Occipital lobe (tissue), 3 donors: ENCODE measurements at places on chromosomes 12 and 14. TPM values are rescaled to one million over a fixed set of nuclear protein-coding genes. Genes with fewer than 3 reads are reported as not detected.

Gene COCH
- total RNA-seq = 39.1 TPM

Gene CMA1
- total RNA-seq = not detected

Gene KCNA5
- total RNA-seq = 1.7 TPM

Gene SYT1
- 166 TPM for total RNA-seq

Gene ANAPC5
- total RNA-seq = 169 TPM

Gene PKP2
- total RNA-seq = 4.7 TPM

Gene TMEM121
- total RNA-seq = 23.1 TPM

Gene SIX6
- total RNA-seq = not detected

Gene ZBTB25
- total RNA-seq = 17.2 TPM

Gene CHST11
- 29.0 TPM for total RNA-seq

Gene RNASE4
- total RNA-seq = 2.2 TPM

Gene DYNLL1
- total RNA-seq = 252 TPM

Gene TAS2R50
- 12.6 TPM for total RNA-seq

Gene MMP19
- not detected for total RNA-seq

Gene FSCB
- total RNA-seq = not detected
